ENCODE measurements at places on chromosomes 7 and 10. TPM values are rescaled to one million over a fixed set of nuclear protein-coding genes. Genes with fewer than 3 reads are reported as not detected.

Gene MEIG1
- 0.80 TPM for total RNA-seq

Gene BMPR1A
- 18.3 TPM for total RNA-seq

Gene LEP
- not detected for total RNA-seq

Gene CTAGE4
- not detected for total RNA-seq

Gene TMEM120A
- total RNA-seq = 47.3 TPM

Gene CADPS2
- 0.03 TPM for total RNA-seq

Gene ZNF467
- 1.1 TPM for total RNA-seq

Gene OPN1SW
- not detected for total RNA-seq

Gene UTF1
- total RNA-seq = not detected

Data from A549 treated with Mapracorat at 1 μM for 4 hours (cell line).